Cortex of kidney (tissue), 1 donor: ENCODE measurements at places on chromosomes 2 and 18.

DNA sequence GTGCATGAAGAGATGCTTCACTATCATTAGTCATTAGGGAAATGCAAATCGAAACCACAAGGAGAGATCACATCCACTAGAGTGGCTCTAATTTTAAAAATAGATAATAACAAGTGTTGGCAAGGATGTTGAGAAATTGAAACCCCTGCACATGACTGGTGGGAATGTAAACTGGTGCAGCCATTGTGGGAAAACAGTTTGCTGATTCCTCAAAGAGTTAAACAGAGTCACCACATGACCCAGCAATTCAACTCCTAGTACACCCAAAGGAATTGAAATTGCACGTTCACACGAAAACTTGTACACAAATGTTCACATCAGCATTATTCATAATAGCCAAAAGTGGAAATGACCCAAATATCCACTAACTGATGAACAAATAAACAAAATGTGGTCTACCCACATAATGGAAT lies 179.5 kb downstream of the BCL2 start:
- DNase-seq = no peak

- DNase-seq = no peak
Measured at GRCh38 chr2:171824086-171824485, 70.0 kb downstream of the SLC25A12 start.

GRCh38 chr2:10733566-10733925 lies 12.1 kb downstream of the ATP6V1C2 start:
- no peak for DNase-seq

- no peak for DNase-seq
Measured at GRCh38 chr18:24400587-24400986, 3.0 kb upstream of the OSBPL1A start.

DNA sequence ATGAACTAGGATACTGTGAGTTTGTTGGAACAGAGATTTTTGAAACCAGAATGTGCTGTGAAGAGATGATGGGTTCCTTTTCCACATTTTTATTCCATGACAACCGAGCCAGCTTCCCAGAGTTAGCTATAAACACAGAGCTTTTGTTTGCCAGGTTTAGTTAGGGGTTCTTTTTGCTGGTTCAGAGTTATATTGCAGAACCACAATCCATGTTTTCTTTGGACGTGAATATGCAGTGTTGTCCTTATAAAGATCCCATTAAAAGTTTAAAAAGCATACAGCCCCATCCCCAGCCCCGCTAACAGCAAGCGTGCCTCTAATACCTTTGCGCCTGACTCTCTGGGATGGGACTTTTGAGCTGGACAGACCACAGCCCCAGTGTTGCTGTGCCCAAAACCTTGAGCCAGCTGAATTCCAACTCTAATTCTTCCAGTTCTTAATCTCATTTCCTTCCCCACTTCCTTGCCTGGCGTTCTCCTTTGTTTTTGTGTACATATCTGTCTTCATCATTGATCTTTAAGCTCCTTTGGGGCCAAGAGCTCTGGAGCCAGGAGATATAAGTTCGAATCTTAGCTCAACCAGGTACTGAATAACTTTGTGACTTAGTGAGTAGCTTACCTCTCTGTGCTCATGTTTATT lies 72.3 kb downstream of the SPATS2L start:
- DNase-seq = no peak

DNA sequence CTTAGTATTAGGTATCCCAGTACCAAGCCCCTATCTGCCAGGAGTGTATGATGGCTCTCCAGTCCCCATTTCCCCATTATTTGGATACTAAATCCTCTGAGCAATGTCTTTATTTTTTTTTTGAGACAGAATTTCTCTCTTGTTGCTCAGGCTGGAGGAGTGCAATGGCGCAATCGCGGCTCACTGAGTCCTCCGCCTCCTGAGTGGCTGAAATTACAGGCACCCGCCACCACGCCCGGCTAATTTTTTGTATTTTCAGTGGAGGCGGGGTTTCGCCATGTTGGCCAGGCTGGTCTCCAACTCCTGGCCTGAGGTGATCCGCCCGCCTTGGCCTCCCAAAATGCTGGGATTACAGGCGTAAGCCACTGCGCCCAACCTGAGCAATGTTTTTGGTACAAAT lies 3.6 kb upstream of the PHLPP1 start:
- no peak for DNase-seq

- DNase-seq = no peak
Measured at GRCh38 chr2:109284826-109285225, 155.8 kb downstream of the SH3RF3 start.

GRCh38 chr2:112623913-112624777 lies 21.6 kb upstream of the SLC20A1 start:
- no peak for DNase-seq

DNA sequence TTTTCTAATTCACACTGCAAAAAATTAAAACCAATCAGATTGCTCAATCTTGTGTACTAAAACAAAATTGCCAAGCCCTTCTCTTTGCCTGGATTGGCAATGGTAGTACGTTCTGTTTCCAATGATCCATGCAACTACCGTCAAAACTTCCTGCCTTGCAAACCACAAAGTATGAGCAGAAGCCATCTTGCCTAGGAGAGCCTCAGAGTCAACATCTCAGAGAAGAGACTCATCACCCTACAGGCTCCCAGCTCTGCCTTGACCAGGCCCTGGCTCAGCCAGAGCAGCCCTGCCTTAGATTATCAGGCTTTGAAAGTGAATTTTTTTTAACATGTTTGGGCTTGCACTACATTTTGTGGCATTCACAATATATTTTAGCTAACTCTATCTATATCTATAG lies 574.1 kb downstream of the SATB2 start:
- no peak for DNase-seq

- DNase-seq = no peak
Measured at GRCh38 chr2:181742922-181743722, 62.8 kb upstream of the NEUROD1 start.

GRCh38 chr2:30683236-30683956 lies 123.8 kb downstream of the CAPN13 start:
- no peak for DNase-seq

DNA sequence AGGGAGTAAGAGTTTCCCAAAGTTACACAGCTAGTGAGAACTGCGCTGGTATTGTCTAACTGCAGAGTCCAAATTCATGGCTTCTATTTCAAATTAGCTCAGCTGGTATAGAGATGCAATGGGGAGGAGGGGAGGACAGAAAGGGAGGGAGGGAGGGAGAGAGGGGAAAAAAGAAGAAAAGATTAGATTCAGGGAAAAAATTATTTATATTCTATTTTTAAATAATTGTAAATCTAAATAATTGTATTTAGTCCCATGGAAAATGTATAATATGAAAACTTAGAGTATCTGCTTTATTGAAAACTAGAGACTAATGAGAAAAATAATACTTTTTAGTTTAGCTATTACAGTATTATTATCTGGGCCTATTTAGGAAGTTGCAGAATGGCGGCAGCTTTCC lies 37.3 kb upstream of the VIT start:
- DNase-seq = no peak

- no peak for DNase-seq
Measured at GRCh38 chr2:207734636-207735512, 23.4 kb downstream of the CCNYL1 start.

DNA sequence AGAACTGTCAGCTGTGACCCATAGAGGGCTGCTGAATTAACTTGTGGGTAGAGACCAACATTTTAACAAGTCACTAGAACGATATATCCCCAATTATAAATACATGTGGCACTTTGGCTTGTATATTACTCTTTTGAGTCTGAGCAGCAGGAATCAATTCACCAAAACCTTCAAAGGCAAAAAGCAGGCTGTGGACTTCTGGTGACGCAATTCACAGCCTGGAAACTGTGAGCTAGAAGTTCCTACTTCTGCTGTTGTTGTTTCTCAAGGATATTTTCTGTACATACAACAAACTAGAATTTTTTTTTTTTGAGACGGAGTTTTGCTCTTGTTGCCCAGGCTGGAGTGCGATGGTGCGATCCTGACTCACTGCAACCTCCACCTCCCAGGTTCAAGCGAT lies 37.3 kb downstream of the PTCD3 start:
- DNase-seq = no peak

DNA sequence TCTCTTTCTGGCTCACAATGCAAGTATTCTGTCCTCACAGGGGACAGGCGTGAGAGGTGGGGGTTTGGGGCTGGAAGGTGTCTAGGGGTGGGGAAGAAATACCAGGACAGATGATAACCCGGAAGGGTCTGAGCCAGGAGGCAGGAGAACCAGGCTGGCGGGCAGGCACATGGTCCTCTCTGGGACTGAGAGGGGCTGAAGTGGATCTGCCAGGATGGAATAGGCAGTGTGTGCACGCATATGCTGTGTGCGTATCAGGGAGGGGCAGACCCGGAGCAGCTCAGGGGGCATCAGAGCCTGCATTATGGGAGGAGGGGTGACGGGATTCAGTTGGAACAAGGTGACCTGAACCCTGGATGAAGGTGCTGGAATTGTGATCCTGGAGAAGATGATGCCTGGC lies 157.3 kb downstream of the DYSF start:
- DNase-seq = no peak

GRCh38 chr2:115610888-115611287 lies 1168.4 kb downstream of the DPP10 start:
- no peak for DNase-seq

DNA sequence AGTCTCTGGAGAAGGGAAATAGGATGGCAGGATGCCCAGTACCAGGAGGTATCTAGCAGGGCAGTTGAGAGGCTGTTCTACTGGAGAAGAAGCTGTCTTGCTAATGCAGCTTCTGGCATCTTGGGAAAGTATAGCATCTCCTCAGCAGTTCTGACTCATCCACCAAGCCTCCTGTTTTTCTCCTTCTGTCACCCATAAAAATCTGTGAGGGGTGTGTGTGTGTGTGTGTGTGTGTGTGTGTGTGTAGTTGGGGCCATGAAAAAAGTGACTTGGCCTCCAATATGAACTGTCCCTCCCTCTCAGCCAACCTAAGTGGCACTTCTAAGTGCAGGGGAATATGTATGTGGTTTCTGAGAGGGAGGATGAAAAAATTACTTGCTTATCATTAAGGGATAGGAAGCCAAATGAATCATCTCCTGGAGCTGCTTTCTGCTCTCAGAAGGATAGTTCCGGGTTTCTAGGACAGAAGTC lies 83.9 kb downstream of the CBLN2 start:
- DNase-seq = no peak

DNA sequence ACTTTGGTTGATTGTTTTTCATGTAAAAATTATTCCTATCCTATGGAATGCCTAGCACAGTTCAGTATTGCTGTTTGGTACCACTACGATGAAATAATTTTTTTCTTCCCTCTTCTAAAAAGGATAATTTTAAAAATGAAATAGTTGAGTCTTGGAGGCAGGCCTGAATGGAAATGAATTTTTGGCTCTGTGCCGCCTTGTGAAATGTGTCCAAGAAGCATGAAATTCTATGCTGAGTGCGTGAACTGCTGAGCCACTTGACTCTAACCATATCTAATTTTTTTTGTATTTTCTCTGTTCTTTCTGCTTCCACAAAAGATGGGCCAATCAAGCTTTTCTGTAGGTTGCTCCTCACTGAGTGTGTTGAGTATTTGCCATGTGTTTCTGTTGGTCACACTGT lies 95.0 kb downstream of the PRPF40A start:
- no peak for DNase-seq

DNA sequence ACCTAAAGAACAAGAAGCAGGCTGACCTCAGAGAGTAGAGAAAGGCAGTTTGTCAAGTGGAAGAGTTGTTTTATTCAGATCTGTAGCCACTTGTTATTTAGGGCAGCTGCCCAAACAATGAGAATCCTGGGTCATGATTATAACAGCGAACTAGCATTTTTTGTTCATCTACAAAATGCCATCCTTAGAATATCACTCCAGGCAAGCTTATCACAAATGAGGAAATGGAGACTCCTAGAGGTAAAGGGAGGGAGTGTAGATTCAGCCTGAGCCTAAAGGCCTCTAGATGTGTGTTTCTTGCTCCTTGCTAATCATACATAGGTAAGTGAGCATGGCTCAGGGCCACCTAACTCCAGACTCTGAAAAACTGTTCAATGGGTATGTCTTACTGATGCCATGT lies 126.1 kb downstream of the HNMT start:
- DNase-seq = no peak

DNA sequence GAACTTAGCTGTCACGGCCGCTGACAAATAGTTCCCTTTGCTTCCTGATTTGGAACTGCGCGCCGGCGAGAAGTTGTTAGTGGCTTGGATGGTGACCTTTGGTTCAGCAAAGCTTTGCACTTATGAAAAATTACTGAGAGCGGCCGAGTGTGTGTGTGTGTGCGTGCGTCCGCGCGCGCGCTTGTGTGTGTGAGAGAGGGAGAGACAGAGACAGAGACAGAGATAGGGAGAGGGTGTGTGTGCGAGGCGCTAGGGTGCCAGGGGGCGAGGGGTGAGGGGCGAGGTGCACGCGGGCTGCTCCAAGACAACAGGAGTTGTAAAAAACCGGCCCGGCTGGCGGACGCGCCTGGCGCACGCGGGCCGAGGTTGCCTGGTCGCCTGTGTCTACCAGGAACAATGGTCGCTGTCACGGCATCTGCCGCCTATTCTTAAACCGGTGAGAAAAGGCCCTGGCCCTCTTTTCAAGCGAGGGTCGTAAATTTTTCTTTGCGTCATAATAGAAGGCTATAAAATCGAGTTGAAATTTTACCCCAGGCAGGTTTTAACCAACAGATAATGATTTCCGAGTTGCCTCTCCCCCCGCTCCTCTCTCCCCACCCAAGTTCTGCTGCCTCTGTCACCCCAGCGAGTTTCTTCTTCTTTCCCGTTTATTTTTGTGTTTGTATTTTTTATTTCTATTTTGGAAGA lies 535 bp downstream of the HOXD3 start:
- no peak for DNase-seq

GRCh38 chr2:120450196-120450820 lies 104.4 kb downstream of the INHBB start:
- DNase-seq = no peak

DNA sequence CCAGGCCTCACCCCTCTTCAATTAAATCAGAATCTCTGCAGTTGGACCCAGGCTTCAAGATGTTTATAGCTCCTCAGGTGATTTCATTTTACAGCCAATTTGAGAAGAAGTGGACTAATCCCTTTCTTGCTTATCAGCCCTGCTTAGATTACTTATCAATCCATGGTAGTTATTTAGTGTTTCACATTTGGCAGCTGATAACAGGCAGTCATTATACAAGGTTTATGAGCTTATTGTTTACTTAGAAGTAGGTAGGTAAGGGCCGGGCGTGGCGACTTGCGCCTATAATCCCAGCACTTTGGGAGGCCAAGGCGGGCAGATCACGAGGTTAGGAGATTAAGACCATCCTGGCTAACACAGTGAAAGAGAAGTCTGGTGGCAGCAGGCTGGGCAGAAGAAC lies 237.5 kb downstream of the CTNNA2 start:
- no peak for DNase-seq

DNA sequence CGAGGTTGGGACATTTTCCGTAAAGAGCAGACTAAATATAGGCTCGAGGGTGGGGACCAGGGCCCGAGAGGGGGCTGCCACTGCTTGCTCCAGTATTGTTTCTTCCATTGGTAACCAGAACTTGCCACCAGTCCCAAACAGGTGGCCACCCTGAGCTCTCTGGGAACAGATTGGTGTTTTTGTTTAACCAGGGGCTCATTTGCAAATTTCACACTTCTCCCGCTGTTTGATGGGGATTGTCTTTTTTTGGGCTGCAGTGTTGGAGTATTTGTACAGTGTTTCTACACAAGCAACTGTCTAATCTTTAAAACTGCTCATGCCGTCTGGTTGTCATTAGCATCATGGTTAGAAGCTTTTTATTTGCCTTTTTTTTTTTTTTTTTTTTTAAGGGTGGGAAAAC lies 8.5 kb downstream of the AGAP1 start:
- DNase-seq = no peak

GRCh38 chr2:66665124-66665984 lies 230.4 kb downstream of the MEIS1 start:
- no peak for DNase-seq

GRCh38 chr18:76345901-76346300 lies 149.1 kb downstream of the ZNF516 start:
- DNase-seq = no peak

GRCh38 chr2:877747-878146 lies 72.9 kb upstream of the SNTG2 start:
- DNase-seq = no peak
